ENCODE measurements at places on chromosomes 2 and 18. TPM values are rescaled to one million over a fixed set of nuclear protein-coding genes. Genes with fewer than 3 reads are reported as not detected.
A peak's percentile ranks its signal among the peaks of the same experiment; 100 is the strongest.

The SEPTIN10 gene
- polyA plus RNA-seq, result 29.4 TPM

The SLC35F6 gene
- polyA plus RNA-seq, result 21.3 TPM

DNA sequence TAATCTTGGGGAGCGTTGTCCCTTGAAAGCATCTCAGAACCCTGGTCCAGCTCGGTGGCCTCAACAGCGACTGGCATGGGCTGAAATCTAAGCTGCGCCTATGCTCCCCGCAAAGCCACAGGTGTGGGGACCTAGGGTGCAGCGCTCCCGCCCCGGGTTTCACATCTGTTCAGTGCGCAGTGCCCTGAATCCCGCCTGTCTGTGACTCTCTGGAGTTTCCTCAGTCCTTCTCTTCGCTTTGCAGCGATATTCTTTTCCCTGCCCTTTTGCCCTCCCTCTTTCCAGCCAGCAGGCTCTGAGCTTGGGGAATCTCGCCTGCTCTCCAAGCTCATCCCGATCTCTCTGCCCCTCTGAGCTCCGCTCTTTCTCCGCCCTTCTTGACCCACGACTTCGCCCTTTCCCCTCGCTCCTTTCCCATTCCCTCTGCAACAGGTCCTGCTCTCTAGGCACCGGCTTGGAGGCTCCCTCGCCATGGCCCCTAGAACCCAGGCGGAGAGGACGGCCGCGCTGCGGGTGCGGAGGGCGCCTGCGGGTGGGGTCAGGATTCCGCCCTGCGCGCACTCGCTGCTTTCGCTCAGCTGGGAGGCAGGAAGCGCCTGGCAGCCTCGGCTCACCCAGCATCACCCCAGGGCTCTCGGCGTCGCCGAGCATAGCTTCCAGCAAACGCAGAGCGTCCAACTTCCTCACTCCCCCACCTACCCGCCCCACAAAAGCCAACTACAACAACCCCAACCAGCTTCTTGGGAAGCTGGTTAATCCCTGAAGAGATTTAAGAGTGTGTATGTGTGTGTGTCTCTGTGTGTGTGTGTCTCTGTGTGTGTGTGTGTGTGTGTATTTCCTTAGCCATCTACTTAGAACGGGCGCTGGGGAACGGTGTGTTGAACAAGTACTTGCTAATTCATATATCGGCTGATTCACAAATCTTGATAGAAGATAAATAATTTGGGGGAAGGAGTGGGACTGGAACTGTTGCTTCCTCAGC, 1.1 kb downstream of the GRP start:
- DNase-seq, result peak; percentile 4
- H3K4me3 ChIP-seq, result no peak overlapping the region
- H3K27ac ChIP-seq, result no peak overlapping the region
- no peaks in the 10 kb centered on the region for H3K4me1 ChIP-seq
- no peaks in the 10 kb centered on the region for H3K36me3 ChIP-seq

DNA sequence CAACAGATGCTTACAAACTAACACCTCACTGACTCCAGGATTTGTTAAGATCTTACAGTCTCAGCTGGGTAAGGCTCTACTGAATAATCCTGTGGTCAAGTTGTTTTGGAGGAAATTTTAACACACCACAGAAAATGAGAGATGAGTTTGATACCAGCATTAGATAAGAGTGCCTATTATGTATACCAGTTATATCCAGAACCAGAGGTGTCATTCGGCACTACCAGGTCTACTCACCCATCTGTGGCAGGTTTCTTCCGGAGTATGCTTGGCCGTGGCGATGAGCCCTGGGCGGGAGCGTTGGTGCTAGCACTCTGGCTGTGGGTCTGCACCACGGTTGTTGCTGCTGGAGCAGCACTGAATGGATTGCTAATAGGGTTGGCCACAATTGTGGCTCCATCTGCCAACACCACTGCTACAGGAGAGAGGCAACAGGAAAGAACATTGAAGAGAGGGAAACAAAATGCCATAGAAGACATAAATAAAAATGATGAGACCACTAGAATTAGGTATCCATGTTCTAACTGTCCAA, 41.2 kb downstream of the SAP130 start:
- H3K36me3 ChIP-seq, result peaks cover 21% of the 10 kb centered on the region
- H3K27me3 ChIP-seq, result no peaks in the 10 kb centered on the region
- H3K27ac ChIP-seq, result no peak overlapping the region
- no peaks in the 10 kb centered on the region for H3K4me1 ChIP-seq
- H3K4me3 ChIP-seq, result no peak overlapping the region
- DNase-seq, result no peak
